ENCODE measurements at places on chromosomes 12 and 14.

DNA sequence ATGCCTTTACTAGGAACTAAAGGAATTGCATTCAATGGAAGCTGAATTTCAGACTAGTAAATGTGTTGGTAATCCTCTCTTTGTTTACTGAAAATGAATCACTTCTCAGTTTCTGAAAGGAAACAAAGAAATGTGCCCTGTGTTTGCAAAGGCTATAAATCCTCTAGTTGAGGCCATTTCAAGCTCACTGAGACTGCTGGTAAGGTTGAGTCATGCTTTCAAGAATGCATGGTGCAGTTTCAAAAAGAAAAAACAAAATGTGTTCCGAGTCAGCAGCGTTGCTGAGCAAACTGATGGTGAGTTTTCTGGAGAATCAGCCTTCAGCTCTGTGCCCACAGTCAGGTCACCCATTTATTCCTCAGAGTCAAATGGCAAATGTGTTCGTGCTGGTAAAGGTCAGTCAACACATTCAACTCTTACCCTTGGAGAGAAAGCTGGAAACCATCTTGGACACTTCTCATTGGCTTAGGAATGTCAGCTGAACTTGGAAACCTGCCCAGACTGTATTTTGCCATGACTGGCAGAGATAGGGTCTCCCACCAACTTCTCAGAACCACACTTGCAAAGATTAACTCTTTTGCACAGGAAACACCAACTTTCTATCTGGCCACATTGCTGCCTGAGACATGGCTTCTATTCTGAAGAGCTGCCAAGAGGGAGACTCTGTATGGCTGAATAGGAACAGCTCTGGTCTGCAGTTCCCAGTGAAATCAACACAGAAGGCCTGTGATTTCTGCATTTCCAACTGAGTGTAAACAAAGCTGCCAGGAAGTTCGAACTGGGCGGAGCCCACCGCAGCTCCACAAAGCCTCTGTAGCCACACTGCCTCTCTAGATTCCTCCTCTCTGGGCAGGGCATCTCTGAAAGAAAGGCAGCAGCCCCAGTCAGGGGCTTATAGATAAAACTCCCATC is 484.4 kb downstream of the ATP23 start:
- DNase-seq: no peak

GRCh38 chr12:72295101-72295500 is 22.9 kb downstream of the TRHDE start:
- DNase-seq: no peak

DNA sequence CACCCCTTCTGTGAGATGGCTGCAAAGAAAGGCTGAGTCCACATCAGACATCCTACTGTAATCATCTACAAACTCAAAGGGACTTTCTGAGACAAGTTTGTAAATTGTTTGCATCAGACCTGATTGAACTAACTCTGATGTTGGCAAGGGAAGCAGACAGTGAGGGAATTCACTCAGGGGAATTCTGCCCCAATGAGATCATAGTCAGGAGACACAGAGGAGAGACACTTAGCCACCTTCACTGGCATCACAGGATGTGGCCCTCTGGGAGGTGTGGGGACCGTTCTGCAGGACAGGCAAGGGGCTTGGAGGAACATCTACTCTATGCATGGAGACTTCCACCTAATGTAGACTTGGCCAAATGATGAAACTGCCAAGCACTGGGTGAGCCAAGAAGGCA is 70.7 kb upstream of the DDX11 start:
- DNase-seq: no peak

GRCh38 chr14:56754921-56755320 is 55.4 kb downstream of the OTX2 start:
- DNase-seq: no peak

- no peak for DNase-seq
These were observed 91.8 kb upstream of the RIN3 start for GRCh38 chr14:92421751-92422150.

GRCh38 chr12:62912644-62913043 is 22.3 kb downstream of the PPM1H start:
- no peak for DNase-seq

GRCh38 chr14:35858521-35859209 is 32.5 kb downstream of the BRMS1L start:
- no peak for DNase-seq

- no peak for DNase-seq
These were observed at the start of gene CCDC60 for GRCh38 chr12:119334430-119335170. CCDC60 (plus strand) TSS chr12:119334729; CDS start chr12:119335177, 448 bp downstream.

DNA sequence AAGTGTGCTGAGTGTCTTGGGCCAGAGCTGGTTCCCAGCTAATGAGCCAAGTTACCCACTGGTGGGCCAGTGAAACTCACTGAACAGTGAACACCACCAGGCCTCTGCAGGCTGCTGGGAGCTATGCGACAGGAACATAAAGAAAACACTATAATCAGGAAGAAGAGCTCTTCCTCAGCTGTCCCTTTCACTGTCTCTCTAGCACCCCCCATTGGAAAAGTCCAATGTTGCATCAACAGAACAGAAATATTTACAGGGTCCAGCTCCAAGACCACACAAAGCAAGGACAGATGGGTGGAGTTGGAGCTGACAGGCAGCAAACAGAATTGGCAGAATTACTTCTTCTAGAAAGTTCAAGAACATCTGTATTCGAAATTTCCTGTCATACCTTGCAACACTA is 903.6 kb upstream of the TMEM132C start:
- DNase-seq: no peak

GRCh38 chr12:118346895-118347294 is 25.8 kb downstream of the TAOK3 start:
- no peak for DNase-seq

- DNase-seq: no peak
These were observed 36.4 kb upstream of the AEBP2 start for GRCh38 chr12:19402743-19403431.

DNA sequence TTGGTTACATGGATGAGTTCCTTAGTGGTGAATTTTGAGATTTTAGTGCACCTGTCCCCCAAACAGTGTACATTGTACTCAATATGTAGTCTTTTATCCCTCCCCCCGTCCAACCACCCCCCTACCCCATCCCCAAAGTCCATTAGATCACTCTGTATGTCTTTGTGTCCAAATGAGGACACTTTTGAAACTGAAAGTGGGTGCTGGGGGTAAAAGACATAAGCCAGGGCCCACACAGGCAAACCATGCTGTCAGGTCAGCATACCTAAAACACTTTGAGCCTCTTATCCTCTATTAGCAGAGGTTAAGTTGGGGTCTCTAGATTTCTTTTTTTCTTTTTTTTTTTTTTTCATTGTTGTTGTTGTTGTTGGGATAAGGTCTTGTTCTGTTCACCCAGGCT is 31.3 kb upstream of the KICS2 start:
- DNase-seq: no peak

DNA sequence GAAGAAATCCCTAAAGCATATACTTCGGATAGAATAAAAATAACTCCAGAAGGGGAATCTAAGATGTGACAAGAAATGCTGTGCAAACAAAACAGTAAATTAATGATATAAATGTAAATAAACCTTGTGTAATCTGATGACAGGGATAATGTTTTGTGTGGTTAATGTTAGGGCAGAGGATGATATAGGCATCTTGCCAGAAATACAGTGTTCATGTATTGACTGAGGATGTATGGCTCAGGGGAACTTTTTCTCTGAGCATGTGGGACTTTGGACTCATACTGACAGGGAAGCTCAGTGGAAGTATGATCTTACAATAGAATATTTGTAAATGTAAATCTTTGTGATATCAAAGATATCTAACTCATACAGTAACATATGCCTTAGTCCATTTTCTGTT is 420.2 kb downstream of the TMTC2 start:
- DNase-seq: no peak

GRCh38 chr12:19165451-19165850 is 35.9 kb downstream of the PLEKHA5 start:
- no peak for DNase-seq

DNA sequence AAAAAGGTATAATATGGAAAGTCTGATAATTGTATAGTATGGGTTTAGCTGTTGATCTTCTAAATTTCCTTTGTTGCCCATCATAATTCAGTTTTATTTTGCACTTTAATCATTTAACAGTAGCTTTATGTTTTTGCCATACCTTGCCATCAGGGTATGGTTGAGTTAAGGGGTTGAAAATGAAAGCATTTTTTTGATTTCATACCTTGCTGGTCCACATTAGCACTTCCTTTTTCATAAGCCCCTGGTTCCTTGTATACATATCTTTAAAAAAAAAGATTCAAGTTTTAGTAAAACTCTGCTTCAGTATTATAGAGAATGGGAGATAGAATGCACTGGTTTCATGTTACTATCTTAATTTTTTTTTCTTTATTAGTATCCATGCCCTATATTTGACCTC is 71.1 kb downstream of the MIPOL1 start:
- no peak for DNase-seq

- DNase-seq: no peak
These were observed 82.9 kb downstream of the NEDD1 start for GRCh38 chr12:96989916-96990315.

GRCh38 chr14:66445936-66446335 is 40.2 kb upstream of the CCDC196 start:
- DNase-seq: no peak

DNA sequence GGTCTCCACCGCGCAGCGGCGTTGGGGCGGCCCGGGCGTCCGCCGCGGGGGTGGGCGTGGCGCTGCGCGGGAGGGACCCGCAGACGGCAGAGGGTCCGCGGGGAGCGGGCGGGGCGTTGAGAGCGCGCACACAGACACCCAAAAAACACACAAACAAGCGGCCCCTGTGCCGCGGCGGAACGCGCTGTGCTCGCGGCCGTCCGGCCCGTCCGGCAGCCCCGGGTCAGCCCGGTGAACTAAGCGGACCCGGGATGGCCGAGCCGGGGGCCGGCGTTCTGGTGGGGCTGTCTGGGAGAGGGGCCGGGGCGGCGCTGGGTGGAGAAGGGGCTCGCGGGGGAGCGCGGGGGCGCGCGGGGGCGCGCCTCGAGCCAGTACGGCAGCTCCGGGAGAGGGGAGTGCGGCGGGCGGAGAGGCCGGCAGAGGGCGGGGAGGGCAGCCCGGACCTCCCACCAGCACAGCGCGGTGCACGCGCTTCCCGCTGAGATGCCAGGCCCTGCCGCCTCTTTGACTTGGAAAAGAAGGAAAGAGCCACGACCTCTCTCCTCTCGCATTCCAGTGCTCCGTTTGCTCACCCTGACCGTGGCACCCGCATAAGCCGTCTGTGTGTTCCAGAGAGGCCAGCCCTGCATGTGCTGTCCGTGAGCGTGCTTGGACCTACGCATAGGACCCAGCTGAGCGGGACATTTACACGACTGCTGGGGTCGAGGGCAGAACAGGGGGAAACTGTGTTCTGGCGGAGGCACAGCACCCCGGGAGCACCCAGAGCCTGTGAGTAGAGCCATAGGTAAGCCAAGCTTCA is 10.3 kb downstream of the SLC6A12 start:
- DNase-seq: no peak

GRCh38 chr12:49097381-49097780 is 2.8 kb upstream of the DHH start:
- DNase-seq: no peak

DNA sequence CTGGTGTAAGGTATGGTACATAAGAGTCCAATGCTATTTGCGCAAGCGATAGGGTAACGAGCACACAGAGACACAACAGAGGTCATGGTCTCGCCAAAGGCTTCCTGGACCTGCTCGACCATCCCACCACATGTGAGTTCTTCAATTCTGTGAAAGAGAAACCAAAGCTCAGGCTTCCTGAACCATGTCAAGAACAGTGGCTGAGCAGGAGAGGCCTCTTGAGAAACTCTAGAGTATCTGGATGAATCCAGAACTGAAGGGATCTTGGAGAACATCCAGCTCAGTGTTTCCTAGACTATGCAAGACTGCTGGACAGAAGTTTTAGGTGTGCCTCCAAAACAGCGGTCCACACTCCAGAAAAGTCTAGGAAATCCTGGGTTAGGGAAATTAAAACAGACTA is 114.5 kb downstream of the TRAFD1 start:
- DNase-seq: no peak

GRCh38 chr12:65045269-65045668 is 75.8 kb downstream of the WIF1 start:
- DNase-seq: no peak

DNA sequence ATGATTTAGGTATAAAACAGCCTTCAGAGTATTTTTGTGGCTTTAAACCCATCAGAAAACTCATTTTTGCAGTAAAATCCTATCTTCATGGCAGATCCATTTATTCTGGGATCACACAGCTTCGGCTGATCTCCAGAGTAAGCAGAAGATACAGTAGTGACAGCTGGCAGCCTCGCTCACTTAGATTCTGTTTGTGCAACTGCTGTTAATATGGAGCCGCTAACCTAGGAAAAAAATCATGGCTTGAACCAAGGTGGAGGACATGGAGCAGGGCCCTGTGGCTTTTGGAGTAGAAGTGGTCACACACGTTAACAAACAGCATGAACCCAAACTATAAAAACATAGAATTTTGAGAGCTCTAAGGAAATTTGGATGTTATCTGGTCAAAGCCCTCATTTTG is 137.2 kb upstream of the ARHGAP5 start:
- no peak for DNase-seq

DNA sequence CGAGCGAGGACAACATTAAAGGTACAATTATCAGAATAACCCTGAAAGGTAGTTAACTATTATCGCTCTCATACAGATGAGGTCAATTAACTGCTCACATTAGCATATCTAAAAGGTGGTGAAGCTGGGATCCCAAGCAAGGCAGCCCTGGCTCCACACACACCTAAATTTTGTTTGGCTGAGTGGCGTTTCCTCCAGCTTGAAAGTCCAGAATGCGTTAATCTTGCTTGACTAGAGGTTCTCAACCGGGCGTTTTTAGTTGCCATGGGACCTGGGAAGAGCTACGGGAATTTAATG is 531 bp downstream of the DLGAP5 start:
- no peak for DNase-seq

DNA sequence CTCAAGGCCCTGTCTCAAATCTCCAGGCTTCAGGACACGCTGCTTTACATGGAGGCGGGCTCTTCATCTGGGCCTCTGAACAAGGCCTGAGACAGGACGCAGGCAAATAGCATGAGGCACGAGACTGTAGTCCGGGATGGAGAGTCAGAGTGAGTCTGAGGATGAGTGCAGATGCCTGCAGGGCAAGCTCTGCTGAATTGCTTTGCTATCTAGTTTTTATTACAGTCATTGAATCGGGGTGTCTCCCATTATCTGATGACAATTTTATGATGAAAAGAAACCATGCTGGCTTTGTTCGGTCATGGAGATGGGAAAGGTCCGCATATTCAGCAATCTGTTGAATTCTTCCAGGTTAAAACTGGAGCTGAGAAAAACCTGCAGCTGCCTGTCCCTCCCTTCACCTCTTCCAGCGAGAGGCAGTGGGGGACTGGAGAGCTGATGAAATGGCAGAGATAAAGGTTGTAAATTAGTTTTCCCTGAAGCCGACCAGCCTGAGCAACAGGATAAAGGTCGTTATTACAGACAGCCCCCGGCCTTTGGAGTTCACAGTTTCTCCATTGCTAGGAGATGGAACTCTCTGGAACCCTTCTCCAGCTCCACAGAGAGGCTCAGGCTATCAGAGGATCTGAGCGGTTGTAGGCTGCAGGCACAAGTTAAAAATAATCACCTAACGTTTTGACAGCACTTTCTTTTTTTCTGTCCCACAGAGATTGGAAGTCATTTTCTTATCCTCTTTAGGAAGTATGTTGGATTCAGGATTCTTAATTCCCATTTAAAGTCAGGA is 1.3 kb upstream of the ADGRD1 start:
- DNase-seq: no peak
